ENCODE measurements at places on chromosomes 5 and 9.

DNA sequence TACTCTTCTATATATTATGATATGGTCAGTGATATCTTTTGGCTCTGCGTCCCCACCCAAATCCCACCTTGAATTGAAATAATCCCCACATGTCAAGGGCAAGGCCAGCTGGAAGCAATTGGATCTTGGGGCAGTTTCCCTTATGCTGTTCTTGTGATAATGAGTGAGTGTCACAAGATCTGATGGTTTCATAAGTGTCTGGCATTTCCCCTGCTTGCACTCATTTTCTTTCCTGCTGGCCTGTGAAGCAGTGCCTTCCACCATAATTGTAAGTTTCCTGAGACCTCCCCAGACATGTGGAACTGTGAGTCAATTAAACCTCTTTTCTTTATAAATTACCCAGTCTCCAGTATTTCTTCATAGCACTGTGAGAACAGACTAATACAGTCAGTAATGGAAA lies 45.0 kb upstream of the TNC start:
- no peak for DNase-seq

DNA sequence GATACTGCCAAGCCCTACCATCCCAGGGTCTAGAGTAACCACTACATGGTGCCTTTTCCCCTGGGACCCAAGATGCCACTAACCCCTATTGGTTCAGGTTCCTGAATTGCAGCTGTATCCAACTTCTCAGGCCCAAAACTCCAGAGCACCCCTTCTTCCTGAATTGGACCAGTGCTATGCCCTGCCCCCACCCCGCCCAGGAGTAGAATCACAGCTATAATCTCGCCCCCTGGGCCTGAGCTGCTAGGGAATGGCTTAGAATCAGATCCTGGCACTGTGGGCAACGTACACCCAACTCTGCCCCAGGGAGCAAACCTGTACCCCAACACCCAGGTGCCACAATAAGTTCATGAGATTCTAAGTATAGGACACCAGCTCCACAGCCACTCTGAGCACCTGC lies 206.3 kb downstream of the CACNA1B start:
- no peak for DNase-seq

DNA sequence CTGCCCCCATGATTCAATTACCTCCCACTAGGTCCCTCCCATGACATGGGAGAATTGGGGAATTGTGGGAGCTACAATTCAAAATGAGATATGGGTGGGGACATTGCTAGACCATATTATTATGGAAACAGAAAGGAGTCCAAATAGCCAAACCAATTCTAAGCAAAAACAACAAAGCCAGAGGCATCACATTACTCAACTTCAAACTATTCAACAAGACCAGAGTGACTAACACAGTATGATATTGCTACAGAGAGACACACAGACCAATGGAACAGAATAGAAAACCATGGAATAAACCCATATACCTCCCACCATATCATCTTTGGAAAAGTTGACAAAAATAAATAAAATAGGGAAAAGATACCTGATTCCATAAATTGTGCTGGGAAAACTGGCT lies 710.5 kb upstream of the CDH9 start:
- no peak for DNase-seq

GRCh38 chr5:149878371-149878770 lies 66.2 kb downstream of the PDE6A start:
- peak; percentile 28 for DNase-seq

GRCh38 chr5:99544356-99544755 lies 615.5 kb upstream of the CHD1 start:
- DNase-seq, result no peak

DNA sequence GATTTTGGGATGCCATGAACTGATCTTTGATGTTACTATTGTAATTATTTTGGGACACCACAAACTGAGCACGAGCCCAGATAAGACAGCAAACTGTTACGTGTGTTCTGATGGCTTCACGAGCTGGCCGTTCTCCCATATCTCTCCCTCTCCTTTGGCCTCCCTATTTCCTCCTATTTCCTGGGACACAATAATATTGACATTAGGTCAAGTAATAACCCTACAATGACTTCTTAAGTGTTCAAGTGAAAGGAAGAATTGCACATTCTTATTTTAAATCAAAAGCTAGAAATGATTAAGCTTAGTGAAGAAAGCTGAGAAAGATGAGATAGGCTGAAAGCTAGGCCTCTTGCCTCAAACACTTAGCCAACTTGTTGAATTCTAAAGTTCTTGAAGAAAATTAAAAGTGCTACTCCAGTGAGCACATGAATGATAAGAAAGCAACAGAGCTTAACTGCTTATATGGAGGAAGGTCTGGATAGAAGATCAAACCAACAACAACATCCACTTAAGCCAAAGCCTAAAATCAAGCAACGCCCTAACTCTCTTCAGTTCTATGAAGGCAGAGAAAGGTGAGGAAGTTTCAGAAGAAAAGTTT lies 247.1 kb downstream of the LRRC70 start:
- DNase-seq, result no peak

DNA sequence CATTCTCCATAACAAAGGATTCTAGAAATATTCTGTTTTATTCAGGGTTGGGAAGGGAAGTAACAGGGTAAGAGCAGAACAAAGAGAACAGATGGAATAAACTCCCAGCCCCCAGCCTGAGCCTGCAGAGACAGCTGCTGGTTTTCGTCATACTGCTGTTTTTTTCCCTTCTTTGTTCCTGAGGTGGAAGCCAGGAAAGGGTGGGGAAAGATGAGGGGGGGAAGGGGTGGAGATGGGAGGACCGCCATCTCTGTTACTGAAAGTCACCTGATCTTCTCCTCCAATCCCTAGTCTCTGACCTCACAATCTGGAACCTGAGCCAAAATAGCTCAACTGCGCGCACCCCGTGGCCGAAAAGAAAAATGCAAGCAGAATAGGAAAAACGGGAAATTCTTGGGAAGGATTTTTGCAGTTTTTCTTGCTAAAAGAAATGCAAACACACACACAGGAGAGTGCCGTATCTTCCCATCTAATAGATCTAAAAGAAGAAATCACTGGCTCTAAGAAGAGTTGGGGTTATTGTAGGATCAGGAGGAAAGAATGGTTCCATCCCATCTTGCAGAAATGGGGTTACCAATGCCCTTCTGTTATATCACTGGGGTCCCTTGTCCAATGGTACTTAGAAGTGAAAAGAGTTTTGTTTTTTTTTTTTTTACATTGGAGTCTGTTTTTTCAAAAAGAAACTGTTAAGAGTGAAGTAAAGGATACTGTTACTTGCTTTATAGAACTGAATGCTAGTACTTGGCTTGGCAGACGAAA lies 57.9 kb downstream of the DIAPH1 start:
- DNase-seq, result peak; percentile 99

Data from HAP-1 (cell line).